Umbilical cord (tissue), 2 donors: ENCODE measurements at places on chromosomes 2 and 18.

- DNase-seq = no peak
These were observed 8.7 kb upstream of the SOX11 start for GRCh38 chr2:5683471-5683870.

DNA sequence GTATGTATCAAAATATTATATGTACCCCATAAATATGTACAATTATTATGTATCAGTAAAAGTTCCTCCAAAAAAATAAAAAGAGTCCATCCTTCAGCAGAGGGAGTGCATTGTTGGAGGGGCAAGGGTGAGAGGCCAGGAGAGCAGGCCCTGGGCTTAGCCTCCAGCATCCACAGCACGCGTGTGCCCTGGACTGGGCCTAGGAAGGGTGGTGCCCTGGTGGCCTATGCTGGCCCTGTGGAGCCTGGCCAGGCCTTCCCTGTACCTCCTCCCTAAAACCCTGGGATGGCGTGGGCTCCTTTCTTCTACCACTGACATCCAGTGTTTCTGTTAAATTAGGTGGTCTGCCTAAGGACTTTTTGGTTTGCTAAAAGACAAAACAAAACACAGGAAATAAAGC, 93.4 kb downstream of the SH3RF3 start:
- DNase-seq = no peak

DNA sequence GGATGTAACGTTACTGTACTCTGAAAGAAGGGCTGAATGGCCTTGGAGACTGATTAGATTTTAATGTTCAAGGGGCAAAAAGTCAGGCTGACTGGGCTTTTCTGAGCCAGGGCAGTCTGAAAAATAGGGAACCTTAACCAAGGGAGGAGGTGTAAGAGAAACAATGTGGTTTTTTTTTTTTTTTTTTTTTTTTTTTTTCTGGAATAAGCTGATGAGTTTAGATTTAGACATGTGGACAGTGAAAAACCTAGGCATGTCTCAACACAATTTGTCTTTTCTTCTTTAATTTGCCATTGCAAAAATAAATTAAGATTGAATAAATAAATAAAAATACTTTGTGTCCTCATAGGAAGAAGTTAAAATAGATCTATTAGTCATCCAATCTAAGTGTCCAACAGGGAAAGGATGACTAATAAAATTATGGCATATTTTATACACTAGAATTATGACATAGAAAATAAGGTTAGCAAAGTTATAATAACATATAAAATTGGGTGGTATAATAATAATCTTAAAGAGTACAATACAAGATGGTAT, 237.6 kb upstream of the TRIB2 start:
- DNase-seq = no peak

DNA sequence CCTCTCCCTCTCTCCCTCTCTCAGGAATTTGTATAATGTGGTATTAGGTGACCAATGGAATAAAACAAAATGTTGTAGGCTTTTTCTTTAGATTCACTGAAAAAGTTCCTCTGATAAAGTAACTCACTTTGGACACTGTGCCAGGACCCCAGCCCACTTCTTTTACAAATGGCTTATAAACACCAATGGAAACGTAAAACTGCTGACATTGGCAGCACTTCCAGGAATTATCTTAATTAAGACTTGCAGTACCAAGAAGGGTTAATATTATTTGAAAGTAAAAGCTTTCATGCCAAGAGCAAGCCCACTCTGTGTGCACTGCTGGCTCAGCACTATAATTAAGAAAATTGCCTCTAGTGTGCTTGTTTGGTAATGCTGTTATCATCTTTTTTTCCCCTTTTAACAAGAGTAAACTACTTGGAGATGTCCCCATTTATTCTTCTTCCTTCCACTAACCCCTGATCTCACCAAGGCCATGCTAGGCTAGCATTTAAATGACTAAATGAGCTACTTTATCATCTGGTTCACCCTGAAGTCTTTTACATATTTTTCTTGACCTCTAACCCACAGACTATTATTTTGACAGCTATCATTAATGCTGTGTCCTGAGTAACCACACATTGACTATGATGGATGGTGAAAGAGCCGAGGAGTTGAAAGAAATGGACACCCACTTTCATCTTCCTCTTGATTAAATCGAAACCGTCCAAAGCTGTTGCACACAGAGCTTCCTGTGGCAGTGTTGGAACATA, 232.2 kb upstream of the ETAA1 start:
- no peak for DNase-seq

- no peak for DNase-seq
These were observed 302.6 kb upstream of the MC4R start for GRCh38 chr18:60675126-60675525.

DNA sequence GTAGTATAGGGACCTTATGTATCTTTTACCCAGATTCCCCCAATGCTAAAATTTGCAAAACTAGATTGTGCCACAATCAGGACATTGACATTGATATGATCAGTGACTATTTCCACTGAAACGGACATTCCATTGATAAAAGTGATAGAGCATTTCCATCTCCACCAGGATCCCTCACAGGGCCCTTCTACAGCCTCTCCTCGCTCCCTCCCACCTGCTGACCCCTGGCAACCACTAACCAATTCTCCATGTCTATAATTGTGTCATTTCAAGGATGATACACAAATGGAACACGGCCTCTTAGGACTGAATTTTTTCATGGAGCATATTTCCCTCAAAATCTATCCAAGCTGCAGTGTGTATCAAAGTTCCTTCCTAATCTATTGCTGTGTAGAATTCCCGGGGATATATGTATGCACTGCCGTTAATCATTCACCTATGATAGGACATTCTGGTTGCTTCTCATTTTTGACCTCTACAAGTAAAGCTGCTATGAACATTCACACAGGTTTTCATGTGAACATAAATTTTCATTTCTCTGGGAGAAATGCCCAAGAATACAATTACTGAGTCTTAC, 67.3 kb downstream of the UXS1 start:
- DNase-seq = no peak

- DNase-seq = no peak
These were observed 60.7 kb downstream of the ACVR1 start for GRCh38 chr2:157815421-157815820.

GRCh38 chr2:102140377-102140776, 2.2 kb upstream of the IL1R1 start:
- no peak for DNase-seq

DNA sequence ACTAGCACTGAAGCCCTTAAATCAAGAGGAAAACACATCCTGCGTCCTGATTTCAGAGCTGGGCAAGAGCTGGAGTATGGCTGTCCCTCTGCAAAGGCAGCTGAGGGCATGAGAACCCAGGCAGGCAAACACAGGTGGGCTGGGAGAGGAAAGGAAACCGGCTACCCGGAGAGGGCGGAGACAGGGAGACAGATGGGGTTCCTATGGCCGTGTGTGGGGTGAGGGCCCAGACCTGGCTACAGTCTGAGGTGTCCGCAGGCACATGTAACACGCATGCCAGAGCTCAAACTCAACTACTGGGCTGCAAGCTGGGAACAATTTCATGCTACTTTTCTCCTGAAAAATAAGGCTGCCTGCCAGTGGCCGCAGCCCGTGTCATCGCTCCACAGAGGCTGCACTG, 2.7 kb downstream of the COPS9 start:
- no peak for DNase-seq

DNA sequence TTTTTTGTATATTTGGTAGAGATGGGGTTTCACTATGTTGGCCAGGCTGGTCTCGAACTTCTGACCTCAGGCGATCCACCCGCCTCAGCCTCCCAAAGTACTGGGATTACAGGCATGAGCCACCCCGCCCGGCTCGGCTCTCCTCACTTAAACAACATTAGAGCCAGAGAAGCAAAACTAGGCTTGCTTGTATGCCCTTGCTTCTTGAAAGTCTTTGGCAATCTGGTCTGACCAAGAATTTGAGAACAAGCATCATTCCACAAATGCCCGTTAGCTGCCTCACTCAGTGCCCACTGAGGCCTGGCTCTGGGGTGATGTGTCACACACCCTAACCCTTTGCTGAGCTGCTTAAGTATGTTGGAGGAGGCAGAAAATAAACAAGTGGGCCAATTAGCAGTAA, 33.5 kb downstream of the SOWAHC start:
- DNase-seq = no peak

DNA sequence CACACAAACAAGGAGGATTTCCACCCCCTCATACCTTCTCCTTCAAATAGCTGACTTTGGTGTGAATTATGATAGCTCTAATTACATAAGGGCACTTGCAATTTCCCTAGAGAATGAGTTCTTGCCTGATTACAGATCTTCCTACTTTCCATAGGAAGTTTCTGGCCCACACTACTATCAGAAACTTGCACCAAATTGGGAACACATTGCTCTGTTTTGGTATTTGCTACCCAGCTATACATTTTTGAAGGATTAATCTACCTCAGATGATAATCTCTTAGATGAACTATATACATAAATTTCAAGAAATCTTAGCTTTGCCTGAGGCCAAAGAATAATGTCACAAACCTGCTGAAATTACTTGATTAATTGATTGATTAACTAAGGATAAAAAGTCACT, 4.9 kb downstream of the DCC start:
- DNase-seq = no peak

- DNase-seq = peak; percentile 10
These were observed 34.0 kb downstream of the LOXHD1 start for GRCh38 chr18:46622999-46623398.

GRCh38 chr2:194319222-194319992, 1337.6 kb upstream of the SLC39A10 start:
- DNase-seq = no peak

- DNase-seq = peak; percentile 56
These were observed 229.8 kb downstream of the CCDC178 start for GRCh38 chr18:33210575-33211189.

DNA sequence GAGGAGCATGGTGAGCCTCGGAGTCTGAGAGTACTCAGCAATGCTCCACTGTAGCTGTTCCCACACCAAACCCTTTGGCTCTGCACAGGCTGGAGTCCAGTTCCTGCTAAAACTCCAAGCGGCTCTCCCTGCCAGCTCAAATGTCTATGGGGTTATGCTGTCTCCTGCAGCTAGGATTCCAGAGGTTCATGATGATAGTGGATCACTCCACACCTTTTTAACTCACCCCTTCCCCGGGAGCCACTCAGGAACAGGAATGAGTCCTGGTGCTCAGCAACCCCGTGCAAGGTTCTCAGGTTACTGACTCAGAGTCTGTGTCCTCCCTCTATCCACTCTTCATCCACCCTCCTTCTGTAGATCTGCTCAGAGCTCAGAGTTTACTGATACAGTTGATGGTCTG, 410.0 kb downstream of the CDH19 start:
- no peak for DNase-seq

GRCh38 chr2:204357286-204357685, 188.0 kb upstream of the PARD3B start:
- no peak for DNase-seq

DNA sequence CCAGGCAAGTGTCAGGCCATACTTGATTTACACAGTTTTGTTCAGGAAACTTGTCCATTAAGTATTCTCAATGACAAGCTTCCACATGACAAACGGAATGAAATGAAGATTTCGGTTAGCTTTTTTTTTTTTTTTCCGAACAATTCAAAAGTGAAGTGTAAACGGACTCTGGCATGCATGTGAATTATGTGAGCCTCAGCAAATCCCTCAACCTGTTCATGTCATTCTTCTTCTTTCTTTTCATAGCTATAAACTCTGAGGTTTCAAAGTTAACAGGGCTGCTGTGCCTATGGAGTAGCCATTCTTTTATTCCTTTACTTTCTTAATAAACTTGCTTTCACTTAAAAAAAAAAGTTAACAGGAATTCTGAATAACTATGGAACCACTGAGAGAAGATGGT, 110.3 kb downstream of the NOL10 start:
- DNase-seq = no peak

DNA sequence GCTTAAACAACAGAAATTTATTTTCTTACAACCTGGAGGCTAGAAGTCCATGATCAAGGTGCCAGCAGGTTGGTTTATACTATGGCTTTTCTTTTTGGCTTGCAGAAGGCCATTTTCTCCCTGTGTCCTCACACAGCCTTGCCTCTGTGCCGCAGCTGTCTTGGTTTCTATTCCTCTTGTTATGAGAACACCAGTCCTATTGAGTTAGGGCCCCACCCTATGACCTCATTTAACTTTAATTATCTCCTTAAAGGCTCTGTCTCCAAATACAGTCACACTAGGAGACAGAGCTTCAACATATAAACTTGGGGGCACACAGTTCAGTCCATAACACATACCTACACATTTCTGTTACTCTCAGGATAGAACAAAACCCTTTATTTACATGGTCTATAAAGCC, 17.3 kb upstream of the RHOB start:
- DNase-seq = no peak

- no peak for DNase-seq
These were observed 30.2 kb upstream of the VWC2L start for GRCh38 chr2:214380681-214381080.

DNA sequence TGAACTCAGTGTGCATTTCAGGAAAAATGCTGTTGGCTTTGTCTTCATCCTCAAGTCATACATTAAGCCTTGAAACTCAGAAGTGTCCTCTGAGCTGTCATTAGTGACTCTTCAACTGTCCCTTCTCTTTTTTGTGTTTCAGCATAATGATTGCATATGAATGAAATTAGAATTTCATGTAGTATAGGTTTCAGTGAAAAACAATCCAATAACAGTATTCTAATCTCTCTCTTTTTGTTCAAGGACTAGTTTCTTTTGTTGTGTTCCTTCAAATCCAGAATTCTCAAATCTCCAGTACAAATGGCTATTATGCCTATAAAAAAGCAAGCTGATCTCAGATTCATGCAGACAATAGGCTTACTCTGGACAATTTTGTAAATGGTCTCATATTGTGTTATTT, 133.5 kb downstream of the QPCT start:
- no peak for DNase-seq

GRCh38 chr2:163563336-163563735, 172.5 kb downstream of the FIGN start:
- DNase-seq = no peak

GRCh38 chr18:22342625-22343024, 75.1 kb downstream of the CTAGE1 start:
- DNase-seq = no peak

GRCh38 chr18:63366213-63367052, 573 bp downstream of the KDSR start:
- DNase-seq = peak; percentile 36

DNA sequence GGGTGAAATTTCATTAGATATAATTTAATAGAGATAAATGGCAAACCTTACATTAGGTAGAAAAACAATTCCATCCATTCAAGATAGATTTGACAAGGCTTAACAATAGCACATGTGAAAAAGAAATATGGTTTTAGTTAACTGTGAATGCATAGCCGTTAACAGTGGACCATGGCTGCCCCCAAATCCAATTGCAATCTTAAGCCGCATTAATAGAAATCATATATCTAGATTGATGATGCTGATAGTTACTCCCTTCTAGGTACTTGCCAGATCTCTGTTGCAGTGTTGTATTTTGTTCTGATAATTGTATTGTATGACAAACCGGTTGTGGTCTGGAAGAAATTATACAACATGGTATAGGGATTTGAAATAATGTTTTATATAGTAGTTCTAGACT, 139.8 kb downstream of the GPD2 start:
- no peak for DNase-seq

- no peak for DNase-seq
These were observed 323.9 kb upstream of the RND3 start for GRCh38 chr2:150811259-150811855.

GRCh38 chr2:44009136-44009735, 13.4 kb upstream of the LRPPRC start:
- DNase-seq = no peak

GRCh38 chr2:36797324-36798070, 101.0 kb downstream of the VIT start:
- DNase-seq = no peak

- DNase-seq = no peak
These were observed 41.3 kb downstream of the PTPN2 start for GRCh38 chr18:12842459-12843380.
